ENCODE measurements at places on chromosomes 11 and 22. TPM values are rescaled to one million over a fixed set of nuclear protein-coding genes. Genes with fewer than 3 reads are reported as not detected.
A peak's percentile ranks its signal among the peaks of the same experiment; 100 is the strongest.

Gene TUB
- 0.29 TPM for total RNA-seq

Gene NARS2
- 21.3 TPM for total RNA-seq

Gene PANX2
- total RNA-seq, result 0.29 TPM

Gene RAB3IL1
- total RNA-seq, result 4.0 TPM

Gene CD6
- total RNA-seq, result 1.6 TPM

Gene ACR
- not detected for total RNA-seq

DNA sequence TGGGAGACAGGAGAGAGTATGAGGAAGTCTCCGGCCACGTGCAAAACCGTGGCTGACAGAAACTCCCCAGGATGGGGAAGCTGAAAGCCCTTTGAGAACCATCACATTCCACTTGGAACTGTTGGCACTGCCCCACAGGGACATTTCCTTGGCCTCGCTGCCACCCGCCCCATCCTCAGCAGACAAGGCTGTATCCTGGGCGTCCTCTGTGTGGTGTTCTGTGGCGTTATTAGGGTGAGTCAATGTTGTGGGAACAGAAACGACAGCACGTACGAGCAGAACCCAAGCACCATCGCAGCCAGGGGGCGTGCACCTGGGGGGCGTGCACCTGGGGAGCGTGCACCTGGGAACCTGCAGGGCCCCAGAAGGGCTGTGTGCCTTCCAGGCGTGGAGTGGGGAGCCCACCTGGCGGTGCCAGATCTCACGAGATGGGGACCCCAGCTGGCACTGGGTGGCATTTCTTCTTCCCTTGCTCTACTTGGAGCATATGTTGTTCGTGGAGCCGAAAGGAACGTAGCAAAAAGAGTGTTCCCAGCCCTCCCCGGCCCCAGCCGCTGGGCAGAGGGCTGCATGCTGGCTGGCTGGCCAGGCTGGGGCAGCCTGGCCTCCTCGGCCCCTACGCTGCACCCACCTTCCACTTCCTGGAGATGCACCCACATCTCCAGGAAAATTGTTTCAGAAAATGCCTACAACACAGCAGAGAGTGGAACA is 35.4 kb downstream of the NFAM1 start:
- H3K4me3 ChIP-seq, result no peak overlapping the region
- no peaks in the 10 kb centered on the region for H3K27me3 ChIP-seq
- H3K4me1 ChIP-seq, result no peaks in the 10 kb centered on the region

DNA sequence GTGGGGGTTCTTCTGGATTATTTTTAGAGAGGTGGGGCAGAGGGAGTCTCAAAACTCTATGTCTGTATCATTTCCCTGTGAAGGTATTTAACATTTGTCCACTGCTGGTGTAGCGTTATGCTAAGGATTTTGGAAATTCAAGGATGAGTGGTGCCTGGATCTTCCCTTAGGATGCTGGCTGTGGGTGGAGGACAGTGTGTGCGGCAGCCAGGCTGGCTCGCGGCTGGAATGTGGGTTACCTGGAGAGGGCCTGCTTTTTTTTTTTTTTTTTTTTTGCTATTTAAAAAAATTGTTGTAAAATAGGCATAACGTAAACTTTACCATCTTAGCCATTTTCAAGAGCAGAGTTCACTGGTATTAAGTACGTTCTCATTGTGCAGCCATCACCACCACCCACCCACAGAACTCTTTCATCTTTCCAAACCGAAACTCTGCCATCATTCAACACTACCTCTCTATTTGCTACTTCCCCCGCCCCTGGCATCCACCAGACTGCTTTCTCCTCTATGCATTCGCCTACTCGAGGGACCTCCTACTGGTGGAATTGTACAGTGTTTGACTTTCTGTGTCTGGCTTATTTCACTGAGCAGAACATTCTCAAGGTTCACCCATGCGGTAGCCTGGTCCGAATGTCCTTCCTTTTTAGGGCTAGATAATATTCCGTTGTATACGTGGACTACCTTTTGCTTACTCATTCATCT is 67.1 kb downstream of the PARVB start:
- H3K27ac ChIP-seq, result no peak overlapping the region
- H3K4me3 ChIP-seq, result no peak overlapping the region
- no peaks in the 10 kb centered on the region for H3K27me3 ChIP-seq
- no peak for DNase-seq
- no peaks in the 10 kb centered on the region for H3K4me1 ChIP-seq
- peaks cover 18% of the 10 kb centered on the region for H3K36me3 ChIP-seq

DNA sequence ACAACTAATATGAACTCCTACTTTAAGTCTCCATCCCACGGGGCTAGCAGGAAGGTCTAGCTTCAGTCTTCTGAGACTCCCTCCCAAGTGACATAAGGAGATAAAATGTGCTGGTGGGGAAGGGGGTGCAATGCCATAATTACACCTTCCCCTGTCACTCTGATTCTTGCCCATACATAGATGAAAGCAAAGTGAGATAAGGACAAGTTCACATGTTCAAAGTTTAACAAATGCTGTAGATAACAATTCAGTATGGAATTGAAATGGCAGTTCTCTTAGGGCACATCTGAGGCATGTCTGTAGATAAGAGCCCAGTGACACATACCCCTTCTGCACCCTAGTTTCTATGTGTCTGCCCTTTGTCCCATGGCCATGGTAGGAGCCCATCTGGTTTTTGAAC is 38.2 kb upstream of the PANX1 start:
- DNase-seq, result no peak
- H3K27me3 ChIP-seq, result no peaks in the 10 kb centered on the region
- no peak overlapping the region for H3K27ac ChIP-seq
- H3K36me3 ChIP-seq, result no peaks in the 10 kb centered on the region

DNA sequence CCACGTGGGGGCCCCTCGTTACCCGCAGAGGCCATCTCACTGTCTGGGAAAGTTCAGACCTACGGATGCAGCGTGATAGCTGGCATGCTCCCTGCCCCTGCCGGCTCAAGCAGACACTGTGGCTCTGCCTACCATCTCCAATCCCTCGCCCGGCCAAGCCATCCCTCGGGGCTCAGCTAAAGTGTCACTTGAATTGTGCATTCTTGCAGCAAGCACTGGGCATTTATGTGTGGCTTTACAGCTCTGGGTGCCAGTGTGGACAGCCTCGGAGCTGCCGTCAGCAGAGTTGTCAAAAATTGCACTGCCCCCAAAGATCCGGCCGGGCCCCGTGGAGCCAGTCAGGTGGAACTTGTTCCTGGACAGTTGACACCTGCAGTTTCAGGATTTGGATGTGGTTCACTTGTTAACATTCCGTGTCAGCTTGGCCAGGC is 75.0 kb upstream of the FGF3 start:
- no peak overlapping the region for H3K27ac ChIP-seq
- DNase-seq, result no peak
- no peak overlapping the region for H3K4me3 ChIP-seq
- H3K4me1 ChIP-seq, result peaks cover 26% of the 10 kb centered on the region
- no peaks in the 10 kb centered on the region for H3K36me3 ChIP-seq

GRCh38 chr11:36622431-36623136 is 24.5 kb upstream of the RAG2 start:
- DNase-seq, result peak; percentile 72
- peaks cover 19% of the 10 kb centered on the region for H3K4me1 ChIP-seq
- H3K4me3 ChIP-seq, result no peak overlapping the region
- H3K27ac ChIP-seq, result no peak overlapping the region

GRCh38 chr11:44610186-44610955 is 44.9 kb downstream of the CD82 start:
- peaks cover 43% of the 10 kb centered on the region for H3K36me3 ChIP-seq
- DNase-seq, result no peak
- no peak overlapping the region for H3K27ac ChIP-seq
- H3K4me3 ChIP-seq, result no peak overlapping the region
- H3K4me1 ChIP-seq, result peaks cover 84% of the 10 kb centered on the region

DNA sequence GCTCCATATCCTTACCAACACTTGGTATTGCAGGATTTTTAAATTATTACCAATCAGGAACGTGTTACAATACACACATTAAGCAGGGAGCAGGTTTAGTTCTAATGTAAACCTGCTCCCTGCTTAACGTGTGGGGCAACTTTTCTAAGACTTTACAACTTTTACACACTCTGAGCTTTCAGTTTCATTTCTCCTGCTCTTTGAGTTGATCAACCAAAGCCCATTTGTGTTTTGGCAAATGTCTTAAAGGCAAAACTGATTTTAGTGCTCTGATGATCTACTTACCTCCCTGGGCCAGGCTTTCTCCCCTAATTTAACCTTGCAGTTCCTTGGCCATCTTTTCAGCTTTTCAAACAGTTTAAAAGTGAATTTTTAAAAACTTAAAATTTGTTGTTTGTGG is 70.9 kb downstream of the ZBTB44 start:
- no peaks in the 10 kb centered on the region for H3K27me3 ChIP-seq
- no peaks in the 10 kb centered on the region for H3K4me1 ChIP-seq
- no peak overlapping the region for H3K27ac ChIP-seq
- H3K36me3 ChIP-seq, result no peaks in the 10 kb centered on the region
- DNase-seq, result no peak
- H3K4me3 ChIP-seq, result no peak overlapping the region

- no peak overlapping the region for H3K4me3 ChIP-seq
- H3K27ac ChIP-seq, result peak overlapping the region; percentile 62
- H3K27me3 ChIP-seq, result no peaks in the 10 kb centered on the region
- peak; percentile 65 for DNase-seq
- peaks cover 4% of the 10 kb centered on the region for H3K36me3 ChIP-seq
These were observed 87.3 kb downstream of the NAT10 start for GRCh38 chr11:34192481-34193401.

DNA sequence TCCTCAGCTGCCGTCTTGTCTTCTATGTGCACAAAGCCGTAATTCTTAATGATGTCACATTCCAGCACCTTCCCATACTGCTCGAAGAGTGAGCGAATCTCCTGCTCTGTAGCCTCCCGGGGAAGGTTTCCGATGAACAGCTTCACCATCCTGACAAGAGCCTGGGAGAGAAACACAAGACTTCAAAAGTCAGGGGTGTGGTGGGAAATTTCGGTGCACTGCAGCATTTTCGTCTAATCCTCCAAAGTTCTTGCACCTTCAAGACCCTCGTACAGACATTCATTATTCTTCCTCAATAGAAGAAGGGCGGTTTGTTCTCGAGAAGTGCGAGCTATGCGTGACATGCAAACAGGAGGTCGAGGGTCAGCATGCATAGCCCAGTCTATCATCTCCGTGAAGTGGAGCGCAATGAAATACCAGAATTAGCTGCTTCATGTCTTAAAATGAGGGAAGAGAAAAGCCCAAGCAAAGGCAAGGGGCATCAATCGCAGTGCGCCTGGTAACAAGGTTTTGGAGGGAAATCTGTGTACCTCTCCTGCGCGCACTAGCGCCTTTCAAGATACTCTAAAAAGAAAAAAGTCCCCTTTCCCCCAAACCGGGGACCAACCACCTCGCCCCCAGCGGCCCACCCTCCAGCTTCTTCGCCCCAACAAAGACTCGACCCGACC is 622 bp downstream of the RBM4B start:
- no peak for DNase-seq
- peaks cover 57% of the 10 kb centered on the region for H3K4me1 ChIP-seq
- peak overlapping the region; percentile 97 for H3K27ac ChIP-seq
- no peaks in the 10 kb centered on the region for H3K36me3 ChIP-seq
- H3K4me3 ChIP-seq, result peak overlapping the region; percentile 76
- H3K27me3 ChIP-seq, result no peaks in the 10 kb centered on the region
